Hepatocyte (in vitro differentiated cells): ENCODE measurements at places on chromosomes 5 and 9.

GRCh38 chr9:93181672-93182435 lies 2.1 kb upstream of the WNK2 start:
- no peak for DNase-seq

- no peak for DNase-seq
Observed at GRCh38 chr5:10536511-10536910, 27.4 kb upstream of the ANKRD33B start.

DNA sequence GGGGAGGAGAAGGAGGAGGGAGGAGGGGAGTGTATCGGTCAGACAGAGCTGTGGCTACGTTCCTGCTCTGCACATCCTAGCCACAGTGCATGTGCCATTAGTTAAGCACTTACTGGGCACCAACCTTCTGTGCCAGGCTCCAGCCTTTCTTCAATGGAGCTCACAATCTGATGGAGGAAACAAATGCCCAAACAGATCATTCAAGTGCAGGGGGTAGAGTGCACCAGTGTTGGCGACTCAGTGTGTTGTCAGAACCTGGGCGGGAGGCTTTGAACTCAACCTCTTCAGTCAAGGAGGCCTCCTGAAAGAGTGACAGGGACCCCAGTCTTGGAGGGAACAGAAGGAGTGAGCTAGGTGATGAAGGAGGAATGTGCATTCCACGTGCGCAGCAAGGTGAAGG lies 51.9 kb upstream of the SHB start:
- no peak for DNase-seq

DNA sequence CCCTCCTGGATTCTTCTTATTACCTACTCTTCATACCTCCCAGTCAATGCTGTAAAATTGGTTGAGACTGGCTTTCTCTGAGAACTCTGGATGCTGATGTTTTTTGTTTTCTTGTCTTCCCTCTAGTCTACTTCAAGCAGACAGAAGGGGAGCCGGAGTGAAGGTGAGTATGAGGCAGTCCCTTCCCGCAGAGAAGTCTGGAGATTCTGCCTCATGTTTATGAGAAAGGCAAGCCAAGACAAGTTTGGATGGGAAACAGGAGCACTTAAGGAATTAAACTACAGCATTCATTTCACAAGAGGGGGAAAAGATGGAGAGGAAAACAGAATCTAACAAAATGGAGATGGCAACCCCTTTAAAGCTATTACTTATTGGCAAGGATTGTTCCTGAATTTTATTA lies 246.1 kb downstream of the TRIM32 start:
- no peak for DNase-seq

DNA sequence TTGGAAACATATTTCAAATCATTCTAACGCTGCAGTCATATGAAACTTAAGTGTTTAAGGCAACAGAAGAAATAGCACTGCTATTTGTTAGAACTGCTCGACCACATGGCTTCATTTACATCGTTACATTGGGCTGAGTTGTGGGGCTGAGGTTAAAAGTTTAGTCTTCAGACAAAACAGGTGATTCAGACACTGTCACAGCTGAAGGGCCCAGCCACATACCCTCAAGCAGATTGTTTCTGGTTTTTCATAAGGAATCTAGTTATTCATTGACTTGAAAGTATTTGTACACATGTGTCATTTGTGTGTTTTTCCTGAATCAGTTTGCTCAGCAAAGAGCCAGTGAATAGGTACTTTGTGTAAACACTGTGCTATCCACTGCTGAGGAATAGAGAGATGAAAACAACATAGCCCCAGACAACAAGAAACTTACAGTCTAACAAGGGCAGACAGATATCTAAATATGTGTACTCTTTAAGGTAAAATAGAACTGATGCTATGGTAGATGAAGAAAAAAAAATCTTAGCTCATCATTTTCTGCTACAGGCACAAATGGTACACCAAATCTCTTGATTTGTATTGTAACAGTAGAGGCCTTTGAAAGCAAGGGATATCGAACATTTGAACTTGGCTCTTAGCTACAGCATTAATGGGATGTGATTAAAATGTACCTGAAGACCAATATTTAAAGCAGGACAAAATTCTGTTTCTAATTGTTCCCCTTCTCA lies 357.6 kb upstream of the RPS23 start:
- peak; percentile 69 for DNase-seq

DNA sequence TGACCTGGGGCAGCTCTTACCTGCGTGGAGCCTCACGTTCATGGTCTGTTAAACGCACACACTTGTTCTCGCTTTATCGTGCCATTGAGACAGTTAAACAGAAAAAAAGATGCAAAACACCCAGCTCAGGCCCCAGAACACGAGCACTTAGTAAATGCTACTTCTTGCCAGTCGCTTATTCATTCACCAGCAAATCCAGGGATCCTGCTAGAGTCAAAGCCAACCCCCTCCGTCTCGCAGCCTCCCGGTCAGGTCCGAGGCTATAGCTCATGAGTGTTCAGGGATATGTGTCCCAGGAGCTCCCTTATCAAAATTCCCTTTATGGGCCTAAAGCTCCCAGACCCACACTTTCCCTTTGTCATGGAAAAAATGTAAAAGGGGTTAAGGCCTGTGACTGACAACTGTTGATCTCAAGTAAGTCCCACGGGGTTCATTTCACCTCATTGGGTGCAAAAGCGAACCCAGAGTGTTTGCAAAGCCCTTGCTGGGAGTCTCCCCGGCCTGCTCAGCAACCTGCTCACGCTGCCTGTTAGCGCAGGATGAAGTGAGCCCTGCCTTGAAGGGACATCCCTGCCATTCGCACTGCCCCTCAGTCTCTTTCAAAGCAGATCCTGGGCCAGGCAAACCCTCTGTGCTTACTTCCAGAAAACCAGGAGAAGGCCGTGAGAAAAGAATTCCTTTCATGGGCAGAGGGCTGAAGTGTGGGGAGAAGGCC lies 40.7 kb downstream of the HRH2 start:
- no peak for DNase-seq

DNA sequence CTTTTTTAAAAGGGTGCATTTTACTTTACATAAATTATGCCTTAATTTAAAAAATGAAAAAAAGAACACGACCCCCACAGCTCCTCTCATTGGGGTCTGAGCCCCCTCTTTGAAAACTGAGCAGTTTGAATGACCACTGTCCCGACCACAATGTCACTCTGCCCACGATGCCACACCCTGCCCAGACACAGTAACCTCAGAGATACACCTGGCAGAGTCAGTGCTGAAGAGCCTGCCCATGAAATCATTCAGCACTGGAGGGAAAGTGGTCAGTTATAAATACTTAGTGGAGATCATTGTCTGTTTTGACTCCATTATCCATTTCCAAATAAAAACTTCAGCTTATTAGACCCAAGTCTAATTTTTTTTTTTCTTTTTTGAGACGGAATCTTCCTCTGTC lies 49.3 kb downstream of the DNAJC21 start:
- no peak for DNase-seq

- DNase-seq: no peak
Observed at GRCh38 chr9:86308687-86309086, 26.3 kb upstream of the ISCA1 start.

DNA sequence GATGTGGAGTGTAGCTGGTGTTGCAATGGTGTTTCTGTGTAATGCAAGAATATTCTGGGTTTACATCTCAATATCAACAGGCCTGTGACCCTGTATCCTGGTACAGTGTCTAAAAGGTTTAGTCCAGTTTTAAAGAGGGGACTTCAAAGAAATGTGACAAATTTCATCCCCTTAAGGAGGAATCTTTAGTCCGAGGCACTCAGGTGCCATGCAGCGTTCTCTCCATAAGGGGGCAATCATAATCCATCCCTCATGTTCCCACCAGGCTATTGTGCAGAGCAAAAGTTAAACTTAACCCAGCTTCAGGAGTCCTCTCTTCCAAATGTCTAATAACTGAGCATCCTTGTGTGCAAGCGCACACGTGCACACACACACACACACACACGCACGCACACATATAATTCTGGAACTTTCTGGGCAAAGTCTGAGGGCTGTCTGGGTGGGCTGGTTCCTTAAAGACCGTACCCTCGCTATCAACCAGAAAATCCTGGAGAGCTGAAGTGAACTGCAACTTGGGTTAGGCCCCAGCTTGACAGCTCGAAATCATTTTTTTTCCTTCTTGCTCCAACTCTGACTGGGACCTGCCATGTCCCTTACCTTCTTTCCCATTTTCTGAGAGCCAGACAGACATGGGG lies 46.0 kb downstream of the CRB2 start:
- DNase-seq: peak; percentile 66

- DNase-seq: no peak
Observed at GRCh38 chr9:134488331-134489280, 153.0 kb upstream of the COL5A1 start.
